ENCODE measurements at places on chromosomes 12 and 14. TPM values are rescaled to one million over a fixed set of nuclear protein-coding genes. Genes with fewer than 3 reads are reported as not detected.

- no peak for DNase-seq
Observed at GRCh38 chr12:117067016-117067415, 32.2 kb downstream of the TESC start.

GRCh38 chr14:58238252-58239243, 6.1 kb upstream of the PSMA3 start:
- DNase-seq: no peak

DNA sequence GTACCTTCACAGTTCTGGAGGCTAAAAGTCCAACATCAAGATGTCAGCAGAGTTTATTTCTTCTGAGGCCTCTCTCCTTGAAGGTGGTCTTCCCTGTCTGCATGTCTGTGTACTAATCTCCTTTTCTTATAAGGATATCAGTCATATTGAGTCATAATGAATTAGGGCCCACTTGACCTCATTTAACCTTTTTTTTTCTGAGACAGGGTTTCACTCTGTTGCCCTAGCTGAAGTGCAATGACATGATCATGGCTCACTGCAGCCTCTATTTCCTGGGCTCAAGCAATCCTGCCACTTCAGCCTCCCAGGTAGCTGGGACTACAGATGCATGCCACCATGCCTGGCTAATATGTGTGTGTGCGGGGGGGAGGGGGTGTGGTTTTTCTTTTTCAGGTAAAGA, 41.7 kb downstream of the PPM1H start:
- no peak for DNase-seq

- DNase-seq: no peak
Observed at GRCh38 chr12:30988086-30988485, 61.5 kb downstream of the TSPAN11 start.

Gene HOXC6
- not detected for total RNA-seq

Gene TOMM20L
- total RNA-seq: not detected

Gene KRT3
- total RNA-seq: not detected

Gene RNASE7
- total RNA-seq: not detected

Gene SAMD15
- not detected for total RNA-seq

Data from CD4-positive, alpha-beta T cell (primary cell).